Stimulated activated CD4-positive, alpha-beta T cell treated with anti-CD3 and anti-CD28 coated beads, Interleukin-1b, Interleukin-23, amount 100 ng/mL, for 1 hour (primary cell): ENCODE measurements at places on chromosomes 7 and 10.

DNA sequence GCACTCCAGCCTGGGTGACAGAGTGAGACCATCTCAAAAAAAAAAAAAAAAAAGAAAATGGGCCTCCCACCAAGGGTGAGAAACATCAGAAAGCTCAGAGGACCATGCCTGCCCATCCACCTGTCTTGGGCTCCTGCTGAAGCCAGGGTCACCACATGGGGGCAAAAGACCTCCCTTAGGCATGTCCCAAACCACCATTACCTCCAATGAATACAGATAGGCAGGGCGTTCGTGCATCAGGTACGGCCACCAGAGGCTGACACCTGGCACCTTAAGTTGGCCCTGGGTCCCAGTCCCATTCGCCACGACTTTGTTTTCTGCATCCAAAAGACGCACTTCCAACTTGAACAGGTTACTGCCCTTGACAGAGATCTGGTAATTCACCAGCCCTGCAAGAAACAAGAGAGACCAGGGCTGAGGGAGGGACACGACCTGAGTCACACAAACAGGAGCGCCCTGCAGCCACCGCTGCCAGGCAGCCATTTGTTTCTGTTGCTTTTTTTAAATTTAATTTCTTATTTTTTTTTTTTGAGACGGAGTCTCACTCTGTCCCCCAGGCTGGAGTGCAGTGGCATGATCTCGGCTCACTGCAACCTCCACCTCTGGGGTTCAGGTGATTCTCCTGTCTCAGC lies 6.1 kb downstream of the GUSB start:
- no peak for DNase-seq

DNA sequence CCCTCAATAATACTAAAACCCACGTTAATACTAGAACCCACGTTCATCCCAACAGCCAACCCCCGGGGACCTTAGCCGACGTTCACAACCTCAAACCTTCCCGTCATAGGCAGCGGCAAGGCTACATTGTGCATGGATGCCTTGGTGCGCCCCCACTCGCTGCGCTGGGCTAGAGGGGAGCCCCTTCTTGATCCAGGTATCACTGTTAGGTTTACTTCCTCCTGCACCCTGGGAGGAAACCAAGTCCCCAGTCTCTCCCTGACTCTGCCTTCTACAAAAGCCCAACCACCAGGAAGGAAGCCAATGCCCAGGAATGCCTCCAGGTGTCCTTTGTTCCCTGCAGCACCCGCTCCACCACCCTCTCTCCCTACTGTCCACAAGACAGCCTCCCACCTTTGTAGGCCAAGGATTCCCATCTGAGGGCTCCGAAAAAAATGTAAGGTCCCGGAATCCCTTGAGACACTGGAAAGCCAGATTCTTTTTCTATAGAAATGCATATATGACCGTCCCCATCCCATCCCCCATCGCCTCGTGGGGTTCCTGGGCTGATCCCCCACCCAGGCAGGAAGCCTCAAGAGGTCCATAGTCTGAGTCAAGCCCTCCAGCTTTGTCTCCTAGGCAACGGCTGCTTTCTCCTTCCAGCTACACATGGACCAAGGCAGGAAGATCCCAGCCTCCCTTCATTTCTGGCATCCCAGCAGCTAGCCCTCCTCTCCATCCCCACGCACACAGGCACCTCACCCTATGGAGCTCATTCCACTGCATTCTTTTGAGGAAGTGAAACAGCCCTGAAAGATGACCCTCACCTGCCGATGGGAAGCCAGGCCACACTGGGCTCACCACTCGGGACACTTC lies 25.2 kb downstream of the CTBP2 start:
- no peak for DNase-seq

GRCh38 chr7:154372011-154372601 lies 319.9 kb downstream of the DPP6 start:
- no peak for DNase-seq

GRCh38 chr10:7107285-7107684 lies 303.5 kb downstream of the SFMBT2 start:
- no peak for DNase-seq

GRCh38 chr7:128160296-128160695 lies 80.8 kb upstream of the LEP start:
- DNase-seq: no peak

DNA sequence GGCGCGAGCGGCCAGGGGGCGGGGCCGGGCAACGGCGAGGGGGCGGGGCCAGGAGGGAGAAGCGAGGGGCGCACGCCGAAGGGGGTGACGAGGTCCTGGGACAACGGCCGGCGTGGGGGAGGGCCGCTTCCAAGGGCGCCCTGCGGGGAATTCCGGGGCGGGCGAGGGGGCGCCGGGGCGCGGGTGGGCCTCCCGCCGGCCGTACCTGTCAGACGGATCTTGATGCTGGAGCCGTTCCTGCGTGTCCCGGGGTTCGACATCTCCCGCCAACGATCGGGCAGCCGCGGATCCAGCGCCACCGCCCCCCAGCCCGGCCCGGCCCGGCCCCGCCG lies 421 bp downstream of the SMURF1 start:
- DNase-seq: no peak

DNA sequence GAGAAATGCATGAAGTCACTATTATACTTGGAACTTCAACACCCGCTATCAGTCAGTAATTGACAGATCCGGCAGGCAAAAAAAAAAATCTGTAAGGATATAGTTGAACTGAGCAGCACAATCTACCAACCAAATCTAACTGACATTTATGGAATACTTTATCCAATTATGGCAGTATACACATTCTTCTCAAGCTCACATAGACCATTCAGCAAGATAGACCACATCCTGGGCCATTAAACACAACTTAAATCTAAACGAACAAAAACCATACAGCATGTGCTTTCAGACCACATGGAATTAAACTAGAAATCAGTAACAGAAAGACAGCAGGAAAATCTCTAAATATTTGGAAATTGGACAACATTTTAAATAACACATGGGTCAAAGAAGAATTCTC lies 112.7 kb downstream of the MPP7 start:
- no peak for DNase-seq

DNA sequence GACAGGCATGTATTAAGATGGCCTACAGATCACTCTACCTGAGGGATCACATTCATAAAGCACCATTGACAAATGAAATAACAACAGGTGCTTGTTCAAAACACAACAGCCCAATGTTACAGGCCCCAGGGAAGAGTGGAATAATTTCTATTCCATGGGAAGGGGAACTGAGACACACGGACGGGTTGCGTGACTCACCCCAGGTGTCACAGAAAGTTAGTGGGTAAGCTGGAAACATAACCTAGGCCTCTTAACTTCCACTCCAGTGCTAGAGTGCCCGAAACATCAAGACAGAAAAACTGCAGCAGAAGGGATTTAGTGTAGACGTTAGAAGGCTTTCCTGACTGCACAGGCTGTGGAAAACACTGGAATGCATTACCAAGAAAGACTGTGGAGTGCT lies 48.3 kb downstream of the SLC37A3 start:
- DNase-seq: no peak

DNA sequence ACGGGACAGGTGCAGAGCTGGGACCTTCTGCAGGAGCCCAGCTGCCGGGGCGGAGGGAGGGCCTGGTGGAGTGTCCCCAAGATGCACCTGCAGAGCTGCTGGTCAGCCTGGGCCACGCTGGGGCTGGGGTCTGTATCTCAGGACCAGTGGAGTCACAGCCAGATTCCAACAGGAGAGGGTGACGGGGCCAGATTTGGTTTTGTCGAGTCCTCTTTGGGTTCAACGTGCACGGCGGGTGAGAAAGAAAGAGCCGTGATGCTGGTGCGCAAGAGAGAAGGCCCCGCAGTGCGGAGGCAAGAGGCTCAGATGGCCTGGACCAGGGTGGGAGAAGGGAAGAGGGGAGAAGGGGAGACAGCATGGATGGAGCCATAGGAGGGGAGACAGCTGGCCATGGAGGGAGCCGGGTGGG lies 462.9 kb downstream of the PTPRN2 start:
- no peak for DNase-seq

- DNase-seq: no peak
Observed at GRCh38 chr7:111006691-111007090, 84.2 kb upstream of the LRRN3 start.

GRCh38 chr10:102795453-102796406 lies 41.5 kb downstream of the CYP17A1 start:
- DNase-seq: no peak

GRCh38 chr10:75982611-75983369 lies 551.4 kb downstream of the LRMDA start:
- no peak for DNase-seq

DNA sequence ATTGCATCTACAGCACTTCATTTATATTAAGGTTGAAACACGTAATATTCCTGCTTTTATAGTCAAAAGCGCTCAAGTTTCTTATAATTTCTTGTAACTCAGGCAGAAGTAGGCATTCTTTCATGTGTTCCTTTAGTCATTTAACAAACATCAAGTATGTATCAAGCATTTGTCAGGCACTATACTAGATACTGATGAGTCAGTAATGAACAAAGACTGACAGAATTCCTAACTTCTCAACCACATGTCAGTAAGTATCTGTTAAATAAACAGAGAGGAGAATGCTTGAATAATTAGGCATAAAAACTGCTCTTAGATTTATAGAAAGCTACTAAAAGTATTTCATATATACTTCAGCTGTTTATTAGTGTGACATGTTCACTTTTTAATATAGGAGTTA lies 9.9 kb downstream of the CRPPA start:
- no peak for DNase-seq

DNA sequence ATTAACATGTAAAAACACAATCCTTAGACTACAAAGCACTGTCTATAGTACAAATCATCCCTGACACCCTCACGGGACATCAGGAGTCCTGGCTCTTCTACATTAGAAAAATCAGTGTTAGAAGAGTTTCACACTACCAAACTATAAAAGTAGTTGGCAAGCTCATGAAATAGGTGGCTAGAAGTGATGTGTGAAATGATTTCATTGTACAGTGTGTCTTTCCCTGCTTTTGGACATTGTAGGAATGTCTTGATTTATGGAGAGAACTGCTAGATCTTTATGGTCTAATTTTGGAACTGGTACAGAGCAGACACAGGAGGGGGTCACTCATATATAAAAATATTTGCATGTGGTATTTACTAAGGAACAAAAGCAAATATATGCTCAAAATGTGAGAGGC lies 33.2 kb downstream of the SEMA3A start:
- no peak for DNase-seq

GRCh38 chr10:14022052-14022451 lies 308.7 kb downstream of the FRMD4A start:
- no peak for DNase-seq

GRCh38 chr7:32222251-32222900 lies 152.2 kb upstream of the PDE1C start:
- DNase-seq: no peak

DNA sequence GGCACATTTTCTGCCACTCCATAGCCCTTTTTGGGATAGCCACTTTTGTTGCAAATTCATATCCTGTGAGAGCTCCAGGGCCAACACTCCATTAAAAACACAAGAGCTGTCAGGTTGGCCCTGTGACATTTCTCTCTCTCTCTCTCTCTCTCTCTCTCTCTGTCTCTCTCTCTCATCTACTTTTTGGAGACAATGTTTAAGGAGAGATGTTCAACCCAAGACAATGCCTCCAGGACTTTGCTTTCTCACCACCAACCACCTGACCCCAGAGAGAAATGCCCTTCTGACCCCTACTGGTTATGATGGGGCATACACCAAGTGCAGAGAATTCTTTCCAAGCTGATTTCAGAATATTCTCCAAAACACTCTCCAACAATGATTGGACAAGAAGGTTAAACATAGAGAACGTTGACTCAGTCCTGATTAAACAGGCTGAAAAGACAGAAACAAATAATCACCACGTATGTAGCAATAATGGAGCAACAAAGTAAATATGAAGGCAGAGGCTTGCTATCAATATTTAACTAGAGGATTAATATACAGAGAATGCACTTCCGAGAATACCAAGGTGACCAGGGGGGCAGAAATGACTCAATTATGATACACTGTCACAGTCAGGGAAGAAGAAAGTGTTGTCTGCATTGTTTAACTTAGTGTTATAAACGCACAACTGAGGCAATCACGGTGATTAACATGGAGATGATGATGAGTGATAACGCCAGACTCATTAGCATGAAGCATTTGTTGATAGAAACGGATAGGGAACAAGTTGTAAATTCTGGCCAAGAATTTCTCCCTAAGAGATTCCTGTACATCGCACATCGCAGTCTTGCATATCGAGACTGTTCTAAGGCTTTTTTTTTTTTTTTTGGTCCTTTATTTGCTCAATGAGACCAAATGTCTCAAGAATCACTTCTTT lies 178.5 kb downstream of the NRP1 start:
- no peak for DNase-seq

- no peak for DNase-seq
Observed at GRCh38 chr7:92072121-92072520, 62.2 kb downstream of the CYP51A1 start.

DNA sequence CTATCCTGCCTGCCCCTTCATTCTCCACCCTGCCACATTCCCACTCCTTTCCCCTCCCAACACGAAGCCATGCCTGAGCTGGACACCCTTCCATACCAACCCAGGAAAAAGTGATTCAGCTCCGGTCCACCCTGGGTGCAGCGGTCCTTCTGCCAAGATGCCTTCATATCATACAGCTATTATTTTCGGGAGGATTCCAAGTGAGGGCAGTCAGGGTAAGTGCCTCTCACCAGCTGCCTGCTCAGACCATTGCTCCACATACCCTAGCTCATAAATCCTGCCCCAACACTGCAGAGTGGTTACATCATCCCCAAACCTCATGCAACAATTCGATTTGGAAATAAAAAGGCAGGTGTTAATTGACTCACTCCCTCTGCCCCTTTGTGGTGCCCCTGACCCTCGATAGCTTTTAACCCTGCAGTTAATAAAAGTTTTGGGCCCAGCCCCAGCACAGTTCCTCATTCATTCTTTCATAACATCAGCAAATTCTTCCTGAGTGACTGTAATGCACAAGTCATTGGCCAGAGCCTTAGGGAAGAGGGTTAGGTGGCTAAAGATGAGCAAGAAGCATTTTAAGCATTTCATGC lies 42.6 kb downstream of the ZNF503 start:
- DNase-seq: no peak

- no peak for DNase-seq
Observed at GRCh38 chr10:46326066-46326465, 39.3 kb downstream of the ANTXRL start.

DNA sequence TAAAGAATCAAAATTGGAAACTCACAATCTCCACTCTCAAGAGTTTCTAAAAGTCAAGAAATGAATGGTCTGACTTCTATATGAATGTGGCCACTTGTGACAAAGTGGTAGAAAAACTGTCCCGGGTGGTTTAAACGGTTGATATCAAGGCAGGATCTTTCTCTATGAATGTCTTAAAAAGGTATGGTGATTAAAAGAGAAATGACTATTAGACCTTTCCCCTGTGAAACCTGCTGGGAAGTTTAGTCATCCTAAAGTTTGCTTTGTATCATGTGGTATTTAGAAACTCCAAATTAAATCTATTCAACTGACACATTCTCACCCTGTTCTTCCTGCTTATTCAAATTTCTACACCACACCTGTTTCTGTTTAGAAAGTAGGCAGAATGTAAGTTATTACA lies 492.5 kb downstream of the XPNPEP1 start:
- DNase-seq: no peak

- DNase-seq: no peak
Observed at GRCh38 chr10:132395704-132396493, 1.1 kb upstream of the PWWP2B start.
